ENCODE measurements at places on chromosomes 3 and 15.

GRCh38 chr15:41792000-41792637 is 17.8 kb downstream of the MAPKBP1 start:
- DNase-seq: no peak

DNA sequence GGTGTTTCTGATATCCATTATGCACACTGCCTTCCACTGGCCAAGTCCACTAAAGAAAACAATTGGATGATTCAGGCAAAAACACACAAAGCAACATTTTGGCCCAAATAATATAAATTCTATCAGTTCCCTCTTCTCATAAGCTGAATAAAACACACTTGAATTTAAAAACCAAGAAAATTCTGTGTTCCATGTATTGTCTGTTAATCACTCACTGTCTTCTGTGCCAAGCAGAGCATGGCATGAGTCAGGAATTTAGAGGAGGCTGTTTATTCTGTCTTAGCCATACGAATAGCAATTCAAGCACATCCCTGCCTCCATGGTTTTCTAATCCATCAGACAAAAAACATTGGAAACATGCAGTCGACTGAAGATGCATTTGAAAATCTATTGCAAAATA is 215.6 kb upstream of the UMPS start:
- no peak for DNase-seq

DNA sequence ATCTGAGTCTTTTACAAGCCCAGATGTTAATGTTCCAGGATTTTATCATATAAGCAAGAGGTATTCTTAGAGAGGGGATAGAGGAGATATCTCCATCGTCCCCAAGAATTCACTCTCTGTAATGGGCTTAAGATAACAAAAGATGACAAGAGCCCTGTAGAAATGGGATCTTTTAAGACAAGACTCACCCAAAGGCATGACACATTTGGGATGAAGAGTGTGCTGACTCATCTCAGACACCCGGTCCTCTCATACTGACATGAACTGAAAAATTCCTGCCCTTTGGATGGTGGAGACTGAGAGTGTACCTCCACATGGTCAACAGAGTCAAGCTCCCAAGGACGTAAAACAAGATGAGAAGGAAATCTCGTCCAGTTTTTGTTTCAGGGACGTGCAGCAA is 11.0 kb downstream of the LEKR1 start:
- DNase-seq: no peak

DNA sequence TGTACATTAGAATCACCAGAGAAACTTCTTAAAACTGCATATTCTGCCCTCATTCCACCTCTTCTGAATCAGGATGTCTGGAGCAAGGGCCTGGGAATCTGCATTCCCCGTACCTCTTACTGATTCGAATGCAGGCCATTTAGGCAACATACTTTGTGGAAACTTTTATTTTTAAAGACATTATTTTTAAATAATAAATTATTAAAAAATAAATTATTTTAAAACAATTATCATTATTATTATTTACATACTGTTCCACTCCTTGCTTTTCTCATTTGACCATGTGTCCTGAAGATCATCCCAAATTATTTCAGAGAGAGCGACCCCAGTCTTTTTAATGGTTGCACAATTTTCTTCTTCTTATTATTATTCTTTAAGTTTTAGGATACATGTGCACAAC is 336.6 kb upstream of the TBC1D5 start:
- DNase-seq: no peak

GRCh38 chr15:90080458-90080755 is 21.9 kb downstream of the IDH2 start:
- DNase-seq: no peak

DNA sequence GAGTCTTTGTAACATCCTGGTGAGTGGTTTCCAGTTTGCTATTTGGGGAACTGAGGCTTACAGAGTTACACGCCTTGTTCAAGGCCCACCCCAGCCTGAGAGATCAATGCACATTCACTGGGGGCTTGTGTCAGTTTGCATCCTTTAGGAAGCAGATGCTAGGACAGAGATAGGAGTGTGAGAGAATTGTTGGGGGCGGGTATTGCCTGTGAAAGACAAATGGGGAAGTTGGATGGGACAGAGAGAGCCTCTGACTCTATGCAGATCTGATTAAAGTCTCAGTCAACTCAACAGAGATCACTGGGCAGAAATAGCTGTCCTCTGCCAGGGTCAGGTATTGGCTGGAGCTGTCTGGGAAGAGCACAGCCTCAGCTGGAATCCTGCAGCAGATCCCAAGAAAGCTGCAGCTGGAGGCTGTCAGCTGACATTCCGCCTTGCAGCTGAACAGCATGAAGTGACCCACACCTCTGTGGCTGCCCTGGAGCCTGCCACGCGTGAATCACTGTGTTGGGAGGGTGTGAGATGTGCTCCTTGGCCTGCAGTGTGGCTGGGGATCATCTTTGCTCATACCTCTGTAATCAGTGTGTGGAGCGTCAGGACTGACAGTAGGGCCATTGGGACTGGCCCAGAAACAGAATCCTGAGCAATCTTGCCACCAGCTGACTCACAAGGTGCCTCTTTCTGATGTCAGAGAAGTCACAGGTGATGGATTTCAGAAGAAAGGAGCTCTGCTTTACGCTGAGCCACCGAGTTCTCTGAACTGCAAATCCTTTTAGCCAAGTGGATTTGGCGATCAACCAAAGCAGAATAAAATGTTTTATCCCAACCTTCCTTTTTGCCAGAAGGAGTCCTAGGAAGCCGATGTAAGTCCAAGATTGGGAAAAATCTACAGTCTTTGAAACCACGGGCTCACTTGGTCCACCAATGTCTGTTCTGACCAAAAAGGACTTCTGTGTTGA is 284.1 kb upstream of the LRRFIP2 start:
- no peak for DNase-seq

DNA sequence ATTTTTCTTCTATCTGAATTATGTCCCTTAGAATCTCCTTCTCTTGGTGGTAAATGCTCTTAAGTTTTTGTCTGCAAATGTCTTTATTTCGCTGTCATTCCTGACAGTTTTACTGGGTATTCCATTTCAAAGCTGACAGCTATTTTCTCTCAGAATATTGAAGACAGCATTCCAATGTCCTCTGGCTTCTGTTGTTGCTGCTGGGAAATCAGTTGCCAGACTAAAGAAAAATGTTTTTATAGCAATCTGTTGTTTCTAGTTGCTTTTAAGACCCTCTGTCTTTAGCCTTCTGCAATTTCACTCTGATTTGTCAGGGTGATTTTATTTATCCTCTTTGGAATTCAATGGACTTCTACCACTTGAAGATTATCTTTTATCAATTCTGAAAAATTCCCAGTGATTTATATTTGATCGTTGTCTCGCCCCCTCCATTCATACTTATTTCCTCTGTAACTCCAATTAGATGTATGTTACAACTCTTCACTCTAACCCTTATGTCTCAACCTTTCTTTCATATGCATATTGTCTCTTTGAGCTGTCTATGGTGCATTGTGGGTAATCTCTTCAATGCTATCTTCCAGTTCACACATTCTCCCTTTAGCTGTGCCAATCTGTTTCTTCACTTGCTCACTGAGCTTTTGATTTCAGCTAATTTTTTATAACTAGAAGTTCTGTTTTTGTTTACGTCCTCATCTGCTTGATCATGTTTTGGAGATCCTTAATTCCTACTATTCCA is 23.5 kb downstream of the UBXN7 start:
- no peak for DNase-seq

DNA sequence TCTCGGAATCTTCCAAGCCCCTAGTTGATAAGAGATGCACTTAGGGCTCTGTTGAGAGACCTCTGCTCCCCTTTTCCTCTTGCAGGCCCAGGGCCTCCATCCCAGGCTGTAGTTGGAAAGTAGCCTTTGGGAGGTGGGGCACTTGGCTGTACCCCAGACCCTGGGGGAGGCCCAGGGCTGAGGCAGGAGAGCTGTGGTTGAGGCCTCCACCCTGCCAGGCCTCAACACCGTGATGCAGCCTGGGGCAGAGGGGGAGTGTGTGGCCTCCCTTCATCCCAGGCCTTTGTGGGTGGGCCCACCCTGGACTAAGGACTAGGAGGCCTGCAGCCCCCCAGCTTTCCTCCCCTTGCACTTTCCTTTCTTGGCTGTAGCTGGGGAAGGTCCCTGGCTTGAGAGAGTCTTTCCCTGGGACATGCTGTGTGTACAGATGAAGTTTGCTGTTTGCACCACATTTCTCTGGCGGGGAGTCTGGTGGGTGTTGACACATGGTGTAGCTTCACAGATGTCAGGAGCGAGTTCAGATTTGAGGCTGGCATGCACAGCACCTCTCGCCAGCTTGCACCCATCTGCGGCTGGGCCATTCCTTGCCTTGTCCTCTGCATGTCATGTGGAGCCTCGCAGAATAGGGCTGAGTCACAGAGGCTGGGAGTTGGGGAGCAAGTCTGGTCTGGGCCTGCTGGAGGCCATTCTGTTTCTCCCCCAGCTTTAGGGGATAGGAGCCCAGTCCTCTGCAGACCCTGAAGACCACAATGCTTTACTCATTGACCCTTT is 13.7 kb downstream of the PLEKHO2 start:
- no peak for DNase-seq

Data from bone marrow (tissue), 2 donors.